ENCODE measurements at places on chromosomes 2 and 18.

DNA sequence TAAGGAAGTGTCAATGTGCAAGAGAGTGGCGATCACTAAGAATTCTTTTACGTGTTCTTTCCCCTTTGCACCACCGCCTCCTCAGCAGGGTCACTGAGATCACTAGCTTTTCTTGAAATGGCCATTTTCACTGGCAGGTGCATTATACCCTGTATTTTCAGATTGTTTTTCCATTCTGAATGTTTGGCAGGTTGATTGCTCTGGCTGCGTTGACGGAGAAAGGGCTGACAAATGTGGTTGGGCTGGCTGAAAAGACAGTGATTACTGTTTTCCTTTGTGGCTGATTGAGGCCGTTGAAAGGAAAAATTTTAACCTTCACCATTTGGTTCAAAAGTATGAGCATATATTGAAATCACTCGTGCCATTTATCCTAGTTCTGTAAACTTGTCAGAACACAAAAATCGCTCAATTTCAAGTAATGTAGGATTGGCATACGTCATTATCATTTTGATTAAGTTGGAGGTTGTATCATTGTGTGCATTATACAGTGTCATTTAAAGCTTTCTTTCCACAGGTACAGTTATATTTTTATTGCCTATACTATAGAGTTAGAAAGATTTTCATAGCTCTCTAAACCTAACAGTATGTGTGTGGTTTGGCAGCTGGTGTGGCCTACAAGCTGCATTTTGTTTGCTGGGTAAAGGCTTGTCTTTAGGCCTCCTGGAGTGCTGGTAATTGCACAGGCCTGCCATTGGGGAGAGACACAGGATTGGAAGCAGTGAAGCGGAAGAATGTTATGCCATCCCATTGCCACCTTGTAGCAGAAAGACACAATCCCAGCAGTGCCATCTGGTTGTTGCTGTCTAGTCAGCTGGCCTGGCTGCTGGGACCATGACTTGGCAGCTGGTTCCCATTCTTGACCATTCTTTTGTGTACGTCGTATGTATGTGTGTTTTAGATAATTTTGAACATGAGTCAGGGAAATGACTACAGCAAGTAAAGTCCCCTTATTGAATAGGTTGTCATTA is 36.7 kb downstream of the DYNC1I2 start:
- no peak for DNase-seq

- no peak for DNase-seq
Observed at GRCh38 chr2:6957910-6958615, 40.9 kb downstream of the RNF144A start.

- no peak for DNase-seq
Observed at GRCh38 chr2:224208443-224208842, 169.4 kb upstream of the SERPINE2 start.

GRCh38 chr2:88199912-88200682 is 30.0 kb downstream of the THNSL2 start:
- peak; percentile 69 for DNase-seq

DNA sequence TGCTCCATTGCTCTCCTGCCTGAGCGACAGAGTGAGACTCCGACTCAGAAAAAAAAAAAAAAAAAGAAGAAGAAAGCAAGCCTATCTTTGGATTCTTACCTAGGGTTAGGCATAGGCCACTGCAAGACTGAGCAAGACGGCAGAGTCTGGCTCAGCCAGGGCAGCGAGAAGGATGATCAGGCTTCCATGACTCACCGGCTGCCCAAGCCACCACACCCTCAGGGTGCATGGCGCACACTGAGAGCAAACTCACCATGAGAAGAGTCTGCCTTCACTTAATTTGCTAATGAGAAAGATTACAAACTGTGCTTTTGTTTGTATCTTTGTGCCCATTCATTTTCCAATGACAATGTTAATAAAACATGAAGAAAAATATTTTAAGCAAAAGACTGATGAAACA is 8.2 kb downstream of the FAM110C start:
- DNase-seq: no peak

- peak; percentile 88 for DNase-seq
Observed at GRCh38 chr18:74353169-74353775, 37.6 kb downstream of the C18orf63 start.

DNA sequence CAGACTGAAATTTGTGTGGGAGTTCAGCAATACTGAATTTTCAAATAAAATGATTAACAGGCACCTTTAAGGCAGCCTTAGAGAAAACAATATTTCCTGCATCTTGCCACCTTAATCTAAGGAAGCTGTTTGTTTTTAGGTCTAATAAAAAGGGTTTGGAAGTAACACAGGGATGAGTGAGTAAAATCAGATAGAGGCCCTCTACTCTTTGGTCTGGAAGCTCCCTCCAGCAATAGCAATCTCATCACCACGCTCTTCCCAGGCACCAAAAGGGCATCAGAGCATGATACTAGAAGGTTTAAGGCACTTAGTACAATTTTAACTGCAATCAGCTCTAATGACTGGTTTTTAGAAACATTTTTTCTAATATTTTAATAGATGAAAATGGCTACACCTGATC is 155.6 kb downstream of the VWC2L start:
- DNase-seq: no peak

GRCh38 chr2:218289639-218290315 is 2.5 kb downstream of the TMBIM1 start:
- DNase-seq: no peak

DNA sequence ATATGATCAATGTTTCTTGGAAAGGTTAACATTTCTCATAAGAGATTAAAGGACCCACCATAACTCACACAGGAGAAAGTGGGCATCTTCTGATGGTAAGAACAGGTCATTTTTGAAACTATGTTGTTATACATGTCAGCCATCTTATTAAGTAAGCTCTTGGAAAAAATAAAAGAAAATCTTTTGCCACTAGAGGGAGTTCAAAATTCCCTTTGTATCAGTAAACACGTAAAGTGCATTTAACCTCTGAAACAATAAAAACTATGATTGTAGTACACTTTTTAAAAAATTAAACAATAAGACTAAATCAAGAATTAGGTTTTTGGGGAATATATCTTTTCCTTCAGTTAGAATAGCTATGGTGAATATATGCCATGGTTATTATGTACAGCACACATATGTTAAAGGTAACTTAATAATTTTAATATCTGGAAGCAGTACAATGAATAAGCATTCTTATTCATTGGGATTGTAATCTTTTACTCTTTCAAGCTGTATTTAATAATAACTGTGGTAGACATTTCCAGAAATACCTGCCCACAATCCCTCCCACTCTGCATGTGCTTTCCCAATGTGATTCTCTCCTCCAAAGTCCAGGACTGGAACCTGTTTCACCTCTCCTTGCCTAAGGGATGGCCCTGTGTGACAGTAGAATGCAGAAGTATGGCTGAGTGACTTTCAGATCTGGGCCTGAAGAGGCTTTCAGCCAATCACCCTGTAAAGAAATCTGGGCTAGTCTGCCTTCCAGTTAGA is 64.2 kb downstream of the RBMS1 start:
- no peak for DNase-seq

GRCh38 chr18:58043491-58044369 is at the start of gene NEDD4L:
Gene NEDD4L, plus strand, starts transcription at chr18:58044226. Its CDS starts 435 bp downstream, at chr18:58044661.
- DNase-seq: peak; percentile 86

DNA sequence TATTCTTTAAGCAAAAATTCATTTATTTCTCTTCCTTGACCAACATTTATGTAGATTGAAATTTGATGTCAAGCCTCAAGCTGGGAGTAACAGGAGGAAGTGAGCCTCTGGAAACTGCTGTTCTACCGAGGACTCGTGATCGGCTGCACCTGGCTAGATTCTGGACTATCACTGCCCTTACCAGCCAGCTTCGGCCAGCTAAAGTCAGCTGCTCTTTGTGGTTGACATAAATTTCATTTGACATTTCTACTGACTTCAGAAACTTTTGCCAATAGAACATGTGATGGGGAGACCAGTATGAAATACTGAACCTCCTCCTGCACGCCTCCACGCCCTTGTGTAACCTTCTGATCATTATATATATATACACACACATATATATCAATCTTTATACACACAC is 74.2 kb upstream of the RGPD5 start:
- no peak for DNase-seq

- no peak for DNase-seq
Observed at GRCh38 chr2:229485857-229486256, 214.8 kb upstream of the PID1 start.

GRCh38 chr2:145228506-145228905 is 708.6 kb upstream of the ZEB2 start:
- no peak for DNase-seq

GRCh38 chr2:104848526-104848925 is 5.4 kb upstream of the POU3F3 start:
- no peak for DNase-seq

- no peak for DNase-seq
Observed at GRCh38 chr2:219947575-219947974, 320.1 kb downstream of the SLC4A3 start.
